ENCODE measurements at places on chromosomes 4 and X.

- no peak for DNase-seq
These were observed 133.5 kb downstream of the REELD1 start for GRCh38 chr4:146347822-146348221.

DNA sequence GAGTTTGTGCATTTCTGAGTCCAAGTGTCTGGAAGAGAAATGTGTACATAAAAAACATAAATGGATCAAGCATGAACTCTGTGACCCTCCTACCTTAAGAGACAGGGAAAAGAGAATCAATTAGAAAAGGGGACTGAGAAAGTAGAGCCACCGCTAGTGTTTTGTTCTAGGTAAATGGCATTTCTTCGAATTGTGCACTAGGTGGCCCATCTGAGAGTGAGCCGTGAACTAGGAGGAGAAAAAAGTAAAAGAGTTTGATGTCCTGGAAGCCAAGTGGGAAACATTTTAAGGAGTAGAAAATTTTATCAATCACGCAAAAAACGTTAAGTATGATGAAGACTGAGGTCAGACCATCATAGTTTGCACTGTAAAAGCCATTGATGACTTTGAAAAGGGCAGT, 55.1 kb downstream of the NAF1 start:
- DNase-seq: no peak

GRCh38 chrX:72297953-72298730, 7.6 kb downstream of the CITED1 start:
- DNase-seq: no peak

- no peak for DNase-seq
These were observed 286.8 kb upstream of the UGT8 start for GRCh38 chr4:114311787-114312186.

DNA sequence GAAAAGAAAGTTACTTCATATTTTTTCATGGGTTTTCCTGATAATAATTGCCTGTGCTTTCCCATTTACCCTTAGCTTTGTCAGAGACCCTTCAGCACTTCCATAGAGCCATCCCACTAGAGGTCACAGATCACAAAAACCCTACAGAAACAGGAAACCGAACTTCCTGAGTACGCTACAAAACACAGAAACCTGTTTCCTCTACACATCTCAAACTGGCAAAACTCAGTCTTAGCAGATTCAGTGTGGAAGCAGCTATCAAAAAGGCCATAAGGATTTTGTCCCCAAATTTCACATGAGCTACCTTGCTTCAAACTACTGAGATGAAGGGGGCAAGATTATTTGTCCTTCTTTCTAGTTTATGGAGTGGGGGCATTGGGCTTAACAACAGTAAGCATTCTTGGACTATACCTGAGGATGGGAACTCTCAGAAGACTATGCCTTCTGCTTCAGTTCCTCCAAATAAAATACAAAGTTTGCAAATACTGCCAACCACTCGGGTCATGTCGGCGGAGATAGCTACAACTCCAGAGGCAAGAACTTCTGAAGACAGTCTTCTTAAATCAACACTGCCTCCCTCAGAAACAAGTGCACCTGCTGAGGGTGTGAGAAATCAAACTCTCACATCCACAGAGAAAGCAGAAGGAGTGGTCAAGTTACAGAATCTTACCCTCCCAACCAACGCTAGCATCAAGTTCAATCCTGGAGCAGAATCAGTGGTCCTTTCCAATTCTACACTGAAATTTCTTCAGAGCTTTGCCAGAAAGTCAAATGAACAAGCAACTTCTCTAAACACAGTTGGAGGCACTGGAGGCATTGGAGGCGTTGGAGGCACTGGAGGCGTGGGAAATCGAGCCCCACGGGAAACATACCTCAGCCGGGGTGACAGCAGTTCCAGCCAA, at the start of gene MMRN1:
TSS of gene MMRN1 (plus strand) at position 206 of the 902 bp plus-strand sequence. CDS start at position 324, 118 bp downstream.
- no peak for DNase-seq

Data from NCI-H1417 treated with DMSO at 0.1 percent for 48 hours (cell line).